ENCODE measurements at places on chromosomes 12 and 14.

GRCh38 chr12:116194935-116195431 lies 82.5 kb downstream of the MED13L start:
- H3K4me3 ChIP-seq: no peak overlapping the region
- no peaks in the 10 kb centered on the region for H3K27me3 ChIP-seq
- no peak for DNase-seq
- no peak overlapping the region for H3K27ac ChIP-seq
- H3K4me1 ChIP-seq: peaks cover 15% of the 10 kb centered on the region

DNA sequence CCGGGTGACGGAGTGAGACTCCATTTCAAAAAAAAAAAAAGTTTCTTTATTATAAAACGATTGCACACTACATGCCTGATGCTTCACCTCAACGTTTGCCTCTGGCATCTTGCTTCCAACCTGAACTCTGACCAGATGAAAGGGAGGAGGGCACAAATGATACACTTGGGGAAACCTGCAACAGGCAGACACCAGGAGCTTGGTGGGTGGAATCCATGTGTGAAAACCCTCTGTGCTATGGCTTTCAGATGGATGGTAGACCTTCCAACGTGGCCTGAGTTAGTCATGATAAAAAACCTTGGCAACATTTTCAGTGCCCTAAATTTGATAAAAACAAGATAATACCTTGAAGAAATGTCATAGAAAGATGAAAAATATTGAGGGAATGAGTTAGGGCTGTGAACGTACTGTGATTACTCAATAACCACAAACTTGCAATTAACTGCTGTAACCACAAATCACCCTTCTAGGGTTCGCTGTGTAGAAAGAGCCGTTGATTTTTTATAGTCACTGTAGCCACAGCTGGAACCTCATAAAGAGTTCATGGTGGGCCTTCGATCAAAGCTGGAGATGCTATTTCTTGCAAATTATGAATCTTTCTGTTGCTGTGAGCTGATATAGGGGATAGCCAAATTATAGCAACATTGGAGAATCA lies 26.1 kb upstream of the GZMB start:
- DNase-seq: no peak
- no peaks in the 10 kb centered on the region for H3K36me3 ChIP-seq
- H3K27me3 ChIP-seq: no peaks in the 10 kb centered on the region
- no peak overlapping the region for H3K4me3 ChIP-seq
- H3K27ac ChIP-seq: no peak overlapping the region

GRCh38 chr12:58860056-58860787 lies 60.1 kb downstream of the LRIG3 start:
- H3K27ac ChIP-seq: no peak overlapping the region
- H3K27me3 ChIP-seq: no peaks in the 10 kb centered on the region
- H3K4me3 ChIP-seq: no peak overlapping the region

DNA sequence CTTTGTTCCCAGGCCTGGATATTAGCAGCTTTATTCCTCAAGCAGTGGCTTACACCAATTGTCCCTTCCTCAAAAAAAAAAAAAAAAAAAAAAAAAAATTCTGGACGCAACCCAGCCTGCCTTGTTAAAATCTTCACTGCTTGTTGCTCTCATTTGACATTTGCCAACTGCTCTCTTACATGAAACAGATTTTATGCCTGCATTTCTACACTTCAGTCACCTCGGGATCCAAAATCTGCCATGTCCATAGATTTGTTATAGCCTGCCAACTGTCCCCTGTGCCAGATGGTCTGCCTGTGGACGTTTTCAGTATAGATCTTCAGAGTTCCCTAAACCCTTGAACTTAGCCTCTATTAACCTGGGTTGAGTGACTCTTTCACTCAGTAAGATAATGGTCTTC lies 651.5 kb downstream of the FSCB start:
- no peaks in the 10 kb centered on the region for H3K27me3 ChIP-seq
- no peaks in the 10 kb centered on the region for H3K36me3 ChIP-seq
- H3K4me3 ChIP-seq: no peak overlapping the region
- no peaks in the 10 kb centered on the region for H3K4me1 ChIP-seq
- H3K27ac ChIP-seq: no peak overlapping the region

DNA sequence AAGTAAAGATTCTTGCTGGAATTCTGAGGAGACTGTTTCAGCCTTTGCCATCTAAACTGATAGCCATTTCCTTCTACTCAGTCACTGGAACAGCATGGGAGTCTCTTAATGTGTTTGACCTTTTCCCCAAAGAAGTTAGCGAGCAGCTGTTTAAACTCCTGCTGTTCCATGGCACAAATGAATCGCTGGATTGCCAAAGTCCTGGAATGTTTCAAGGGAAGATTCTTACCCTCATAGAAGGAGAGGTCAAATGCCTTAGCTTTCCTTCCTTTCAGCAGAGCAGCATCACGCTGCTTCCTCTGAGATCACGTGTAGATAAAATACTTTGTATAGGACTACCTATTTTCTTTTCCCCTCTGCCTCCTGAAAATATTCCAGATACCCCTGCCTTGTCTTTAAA lies 10.5 kb upstream of the NR2C1 start:
- DNase-seq: no peak
- no peaks in the 10 kb centered on the region for H3K27me3 ChIP-seq
- no peaks in the 10 kb centered on the region for H3K36me3 ChIP-seq
- no peak overlapping the region for H3K4me3 ChIP-seq
- H3K27ac ChIP-seq: peak overlapping the region; percentile 15

GRCh38 chr14:88426271-88426670 lies 40.8 kb downstream of the SPATA7 start:
- H3K36me3 ChIP-seq: no peaks in the 10 kb centered on the region
- H3K4me3 ChIP-seq: no peak overlapping the region
- no peak overlapping the region for H3K27ac ChIP-seq
- H3K4me1 ChIP-seq: no peaks in the 10 kb centered on the region
- H3K27me3 ChIP-seq: no peaks in the 10 kb centered on the region
- DNase-seq: no peak

- H3K27me3 ChIP-seq: no peaks in the 10 kb centered on the region
- no peaks in the 10 kb centered on the region for H3K36me3 ChIP-seq
- no peak overlapping the region for H3K4me3 ChIP-seq
- H3K4me1 ChIP-seq: no peaks in the 10 kb centered on the region
Observed at GRCh38 chr12:110222433-110222832, 58.6 kb upstream of the ATP2A2 start.

DNA sequence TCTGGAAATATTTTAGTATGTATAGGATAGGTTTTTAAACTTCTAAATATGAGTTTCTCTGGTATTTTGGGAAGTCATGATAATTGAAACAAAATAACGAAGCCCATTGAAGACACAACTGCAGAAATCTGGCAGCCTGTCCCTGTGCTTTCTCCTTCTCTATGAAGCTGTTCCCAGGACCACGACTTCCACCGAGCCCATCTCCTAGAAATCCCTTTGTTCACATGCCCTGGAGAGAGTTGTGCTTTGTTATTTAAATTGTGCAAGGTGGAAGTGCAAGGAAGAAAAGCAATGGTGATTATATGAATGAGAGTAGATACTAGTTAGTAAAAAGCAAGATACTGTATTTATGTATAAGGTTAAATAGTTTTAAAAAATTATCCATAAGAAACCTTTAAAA lies 32.2 kb downstream of the STK38L start:
- no peak overlapping the region for H3K4me3 ChIP-seq
- no peaks in the 10 kb centered on the region for H3K27me3 ChIP-seq
- peaks cover 56% of the 10 kb centered on the region for H3K4me1 ChIP-seq
- no peaks in the 10 kb centered on the region for H3K36me3 ChIP-seq
- no peak for DNase-seq

DNA sequence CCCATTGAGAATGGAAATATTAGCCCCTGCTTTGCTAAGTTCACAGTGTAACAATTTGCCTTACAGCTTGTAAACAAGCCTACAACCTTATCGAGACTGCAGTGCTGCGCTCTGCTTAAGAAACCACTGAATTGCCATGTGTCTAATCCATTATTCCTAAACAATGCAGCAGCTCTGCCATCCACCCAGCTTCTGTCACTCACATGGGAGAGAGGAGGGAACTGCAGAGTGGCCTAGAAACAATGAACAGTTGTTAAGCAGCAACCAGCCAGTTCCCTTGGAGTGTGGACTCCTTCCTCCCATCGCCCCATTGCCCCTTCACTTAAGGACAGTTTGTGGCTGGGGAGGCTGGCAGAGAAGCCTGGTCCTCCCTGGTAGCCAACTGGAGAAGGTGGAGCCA lies 42.9 kb downstream of the TESPA1 start:
- H3K27me3 ChIP-seq: no peaks in the 10 kb centered on the region
- no peak for DNase-seq
- no peaks in the 10 kb centered on the region for H3K4me1 ChIP-seq
- H3K36me3 ChIP-seq: no peaks in the 10 kb centered on the region

DNA sequence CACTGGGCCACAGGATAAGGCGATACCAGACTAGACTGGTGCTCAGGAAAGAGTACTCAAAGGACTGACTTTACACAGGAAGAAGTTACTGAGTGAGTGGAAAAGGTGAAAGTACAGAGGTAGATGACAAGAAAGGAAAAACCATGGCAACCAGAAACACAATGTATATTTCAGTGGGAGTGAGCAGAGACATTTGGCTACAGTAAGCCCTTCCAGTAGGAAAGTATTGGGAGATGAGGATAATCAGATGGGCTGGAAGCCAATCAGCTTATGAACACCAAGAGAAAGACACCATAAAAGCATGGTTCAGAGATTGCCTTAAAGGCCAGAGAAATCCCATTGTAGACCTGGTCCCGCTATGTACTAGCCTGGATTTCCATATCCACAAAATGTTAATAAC lies 51.6 kb downstream of the TMTC1 start:
- H3K4me1 ChIP-seq: no peaks in the 10 kb centered on the region
- H3K27me3 ChIP-seq: no peaks in the 10 kb centered on the region
- H3K27ac ChIP-seq: no peak overlapping the region
- H3K4me3 ChIP-seq: no peak overlapping the region
- no peak for DNase-seq

GRCh38 chr12:2282318-2282717 lies 229.5 kb downstream of the CACNA1C start:
- no peaks in the 10 kb centered on the region for H3K36me3 ChIP-seq
- no peaks in the 10 kb centered on the region for H3K4me1 ChIP-seq
- no peak overlapping the region for H3K27ac ChIP-seq
- H3K4me3 ChIP-seq: no peak overlapping the region
- no peak for DNase-seq

GRCh38 chr14:102215576-102216250 lies 76.0 kb downstream of the WDR20 start:
- H3K27me3 ChIP-seq: no peaks in the 10 kb centered on the region
- H3K36me3 ChIP-seq: no peaks in the 10 kb centered on the region
- H3K4me3 ChIP-seq: no peak overlapping the region
- H3K27ac ChIP-seq: no peak overlapping the region

- H3K36me3 ChIP-seq: no peaks in the 10 kb centered on the region
- no peak overlapping the region for H3K27ac ChIP-seq
- no peaks in the 10 kb centered on the region for H3K27me3 ChIP-seq
- no peak for DNase-seq
- no peak overlapping the region for H3K4me3 ChIP-seq
- H3K4me1 ChIP-seq: no peaks in the 10 kb centered on the region
Observed at GRCh38 chr12:124115496-124115895, 142.5 kb downstream of the ZNF664 start.

GRCh38 chr12:24304285-24304684 lies 354.8 kb upstream of the SOX5 start:
- no peak for DNase-seq
- H3K27ac ChIP-seq: no peak overlapping the region
- no peaks in the 10 kb centered on the region for H3K36me3 ChIP-seq
- H3K27me3 ChIP-seq: no peaks in the 10 kb centered on the region
- no peaks in the 10 kb centered on the region for H3K4me1 ChIP-seq

DNA sequence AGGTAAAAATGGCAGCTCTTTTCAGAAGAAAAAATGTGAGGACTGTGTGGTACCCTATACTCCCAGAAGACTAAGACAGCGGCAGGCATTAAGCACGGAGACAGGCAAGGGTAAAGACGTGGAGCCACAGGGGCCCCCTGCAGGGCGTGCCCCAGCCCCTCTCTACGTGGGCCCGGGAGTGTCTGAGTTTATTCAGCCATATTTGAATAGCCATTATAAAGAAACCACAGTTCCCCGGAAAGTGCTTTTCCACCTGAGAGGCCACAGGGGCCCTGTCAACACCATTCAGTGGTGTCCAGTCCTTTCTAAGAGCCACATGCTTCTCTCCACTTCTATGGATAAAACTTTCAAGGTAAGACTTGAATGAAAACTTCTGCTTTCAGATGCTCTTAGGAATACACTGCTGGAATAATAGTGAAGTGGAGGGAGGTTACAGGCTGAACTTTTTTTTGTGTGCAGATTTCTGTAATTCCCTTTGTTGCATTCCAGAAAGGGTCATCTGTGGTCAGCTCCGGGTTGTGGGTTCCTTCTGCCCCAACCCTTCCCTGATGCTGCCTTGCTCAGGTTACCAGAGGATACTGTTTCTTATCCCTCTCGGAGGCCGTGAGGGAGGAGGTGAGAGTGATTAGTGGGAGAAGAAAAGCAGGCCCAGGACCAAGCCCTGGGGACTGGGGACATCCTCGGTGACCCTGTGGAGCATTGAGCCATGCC lies 58.4 kb downstream of the SLC25A47 start:
- no peaks in the 10 kb centered on the region for H3K4me1 ChIP-seq
- no peak overlapping the region for H3K27ac ChIP-seq
- no peaks in the 10 kb centered on the region for H3K27me3 ChIP-seq
- no peak overlapping the region for H3K4me3 ChIP-seq
- H3K36me3 ChIP-seq: no peaks in the 10 kb centered on the region

DNA sequence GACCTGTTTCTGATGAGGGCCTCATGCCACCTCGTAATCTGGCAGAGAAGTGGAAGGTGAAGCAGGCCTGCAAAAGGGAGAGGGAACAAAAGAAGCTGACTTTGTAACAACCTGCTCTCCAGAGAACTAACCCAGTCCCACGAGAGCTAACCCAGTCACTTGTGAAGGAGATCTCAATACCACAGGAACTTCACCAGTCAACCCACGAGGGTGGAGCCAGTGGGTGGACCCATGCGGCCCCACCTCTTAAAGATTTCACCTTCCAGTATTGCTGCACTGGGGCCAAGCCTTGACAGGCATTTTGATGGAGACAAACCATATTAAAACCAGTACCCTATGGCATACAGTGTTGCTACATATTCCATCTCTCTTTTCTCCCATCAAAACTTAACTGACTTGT lies 55.1 kb downstream of the SERPINA10 start:
- no peak overlapping the region for H3K27ac ChIP-seq
- H3K36me3 ChIP-seq: no peaks in the 10 kb centered on the region
- no peaks in the 10 kb centered on the region for H3K4me1 ChIP-seq
- H3K4me3 ChIP-seq: no peak overlapping the region

- H3K27me3 ChIP-seq: no peaks in the 10 kb centered on the region
- DNase-seq: peak; percentile 40
- H3K4me3 ChIP-seq: no peak overlapping the region
- no peak overlapping the region for H3K27ac ChIP-seq
Observed at GRCh38 chr12:14723763-14724162, 27.4 kb upstream of the GUCY2C start.

GRCh38 chr14:83863042-83863774 lies 1666.7 kb upstream of the FLRT2 start:
- no peak for DNase-seq
- H3K27ac ChIP-seq: no peak overlapping the region
- no peak overlapping the region for H3K4me3 ChIP-seq
- H3K27me3 ChIP-seq: no peaks in the 10 kb centered on the region
- H3K4me1 ChIP-seq: no peaks in the 10 kb centered on the region
- H3K36me3 ChIP-seq: no peaks in the 10 kb centered on the region
